Esophagus squamous epithelium (tissue), 5 donors: ENCODE measurements at places on chromosomes 2 and 18. TPM values are rescaled to one million over a fixed set of nuclear protein-coding genes. Genes with fewer than 3 reads are reported as not detected.

DNA sequence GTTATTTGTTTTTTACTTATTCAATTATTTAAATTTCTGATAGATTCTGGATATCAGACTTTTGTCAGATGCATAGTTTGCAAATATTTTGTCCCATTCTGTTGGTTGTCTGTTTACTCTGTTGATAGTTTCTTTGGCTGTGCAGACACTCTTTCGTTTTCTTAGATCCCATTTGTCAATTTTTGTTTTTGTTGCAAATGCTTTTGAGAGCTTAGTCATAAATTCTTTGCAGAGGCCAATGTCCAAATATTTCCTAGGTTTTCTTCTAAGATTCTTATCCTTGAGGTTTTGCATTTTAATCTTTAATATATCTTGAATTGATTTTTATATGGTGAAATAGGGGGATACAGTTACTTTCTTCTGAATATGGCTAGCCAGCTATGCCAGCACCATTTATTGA lies 112.7 kb upstream of the SESTD1 start:
- no peaks in the 10 kb centered on the region for H3K36me3 ChIP-seq
- H3K27me3 ChIP-seq, result no peaks in the 10 kb centered on the region
- no peak for DNase-seq
- no peaks in the 10 kb centered on the region for H3K4me1 ChIP-seq
- no peak overlapping the region for H3K4me3 ChIP-seq

- no peak overlapping the region for H3K27ac ChIP-seq
- no peak for DNase-seq
- H3K27me3 ChIP-seq, result no peaks in the 10 kb centered on the region
- peak overlapping the region; percentile 99 for H3K4me3 ChIP-seq
- peaks cover 23% of the 10 kb centered on the region for H3K4me1 ChIP-seq
These were observed 1.6 kb upstream of the SLC66A2 start for GRCh38 chr18:79952996-79953559.

DNA sequence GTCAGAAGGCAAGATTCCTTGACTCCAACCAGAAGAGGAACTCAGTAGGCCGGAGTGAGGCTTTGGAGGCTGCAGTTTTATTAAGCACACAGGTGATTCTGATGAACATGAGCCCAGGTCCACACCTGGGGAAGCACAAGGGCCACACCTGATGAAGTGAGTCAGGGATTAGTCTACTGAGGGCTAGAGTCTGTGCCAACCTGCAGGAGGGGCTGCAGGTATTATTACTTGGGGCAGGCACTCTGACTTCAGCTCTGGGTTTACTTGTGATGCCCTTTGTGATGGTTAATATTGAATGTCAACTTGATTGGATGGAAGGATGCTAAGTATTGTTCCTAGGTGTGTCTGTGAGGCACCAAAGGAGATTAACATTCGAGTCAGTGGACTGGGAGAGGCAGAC lies 75.2 kb upstream of the ZCCHC2 start:
- no peak for DNase-seq
- H3K36me3 ChIP-seq, result no peaks in the 10 kb centered on the region
- no peak overlapping the region for H3K4me3 ChIP-seq

DNA sequence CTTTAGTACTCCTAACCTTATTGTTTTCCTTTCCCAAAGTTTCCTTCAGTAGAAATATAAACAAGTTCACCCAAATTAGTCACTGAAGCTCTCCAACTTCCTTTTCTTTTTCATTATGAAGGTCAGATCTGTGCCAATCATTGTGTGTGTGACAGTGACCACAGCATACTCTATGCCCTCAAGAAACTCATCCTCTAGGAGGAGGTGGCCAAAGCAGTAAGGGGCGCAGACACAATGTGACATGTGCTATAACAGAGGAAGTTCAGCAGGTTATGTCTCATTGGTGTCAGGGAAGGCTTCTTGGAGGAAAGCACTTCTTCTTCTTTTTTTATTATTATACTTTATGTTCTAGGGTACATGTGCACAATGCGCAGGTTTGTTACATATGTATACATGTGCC lies 60.0 kb upstream of the PSME4 start:
- H3K27ac ChIP-seq, result no peak overlapping the region
- no peak for DNase-seq
- no peaks in the 10 kb centered on the region for H3K36me3 ChIP-seq
- H3K4me1 ChIP-seq, result peaks cover 4% of the 10 kb centered on the region

DNA sequence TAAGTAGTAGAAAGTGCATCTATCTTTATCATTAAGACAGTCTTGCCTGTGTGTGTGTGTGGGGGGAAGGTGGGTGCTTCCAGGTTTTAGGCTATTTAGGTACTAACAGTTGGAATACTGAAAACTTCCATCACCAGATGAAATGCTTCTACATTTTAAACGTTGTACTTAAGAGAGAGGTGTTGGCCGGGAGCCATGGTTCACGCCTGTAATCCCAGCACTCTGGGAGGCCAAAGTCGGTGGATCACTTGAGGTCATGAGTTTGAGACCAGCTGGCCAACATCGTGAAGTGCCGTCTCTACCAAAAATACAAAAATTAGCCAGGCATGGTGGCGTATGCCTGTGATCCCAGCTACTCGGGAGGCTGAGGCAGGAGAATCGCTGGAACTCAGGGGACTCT lies 4.0 kb downstream of the NETO1 start:
- H3K4me3 ChIP-seq, result no peak overlapping the region
- DNase-seq, result no peak
- no peaks in the 10 kb centered on the region for H3K36me3 ChIP-seq
- peaks cover 21% of the 10 kb centered on the region for H3K4me1 ChIP-seq
- H3K27ac ChIP-seq, result no peak overlapping the region

DNA sequence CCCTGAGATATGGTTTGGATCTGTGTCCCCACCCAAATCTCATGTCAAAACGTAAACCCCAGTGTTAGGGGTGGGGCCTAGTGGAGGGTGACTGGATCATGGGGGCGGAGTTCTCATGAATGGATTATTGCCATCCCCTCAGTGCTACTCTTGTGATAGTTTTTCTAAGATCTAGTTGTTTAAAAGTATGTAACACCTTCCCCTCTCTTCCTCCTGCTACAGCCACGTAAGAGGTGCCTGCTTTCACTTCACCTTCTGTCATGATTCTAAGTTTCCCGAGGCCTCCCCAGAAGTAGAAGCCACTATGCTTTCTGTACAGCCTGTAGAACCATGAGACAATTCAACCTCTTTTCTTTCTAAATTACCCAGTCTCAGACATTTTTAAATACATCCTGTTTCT lies 16.9 kb downstream of the PUM2 start:
- no peak overlapping the region for H3K27ac ChIP-seq
- DNase-seq, result no peak
- H3K4me3 ChIP-seq, result no peak overlapping the region
- no peaks in the 10 kb centered on the region for H3K36me3 ChIP-seq

- no peaks in the 10 kb centered on the region for H3K27me3 ChIP-seq
- H3K36me3 ChIP-seq, result no peaks in the 10 kb centered on the region
- H3K4me3 ChIP-seq, result no peak overlapping the region
- peaks cover 13% of the 10 kb centered on the region for H3K4me1 ChIP-seq
- no peak for DNase-seq
- H3K27ac ChIP-seq, result no peak overlapping the region
These were observed 185.9 kb upstream of the HAAO start for GRCh38 chr2:42978175-42978886.

GRCh38 chr2:207086136-207086535 lies 79.6 kb downstream of the KLF7 start:
- no peak overlapping the region for H3K4me3 ChIP-seq
- no peak overlapping the region for H3K27ac ChIP-seq
- no peaks in the 10 kb centered on the region for H3K27me3 ChIP-seq
- no peaks in the 10 kb centered on the region for H3K36me3 ChIP-seq

DNA sequence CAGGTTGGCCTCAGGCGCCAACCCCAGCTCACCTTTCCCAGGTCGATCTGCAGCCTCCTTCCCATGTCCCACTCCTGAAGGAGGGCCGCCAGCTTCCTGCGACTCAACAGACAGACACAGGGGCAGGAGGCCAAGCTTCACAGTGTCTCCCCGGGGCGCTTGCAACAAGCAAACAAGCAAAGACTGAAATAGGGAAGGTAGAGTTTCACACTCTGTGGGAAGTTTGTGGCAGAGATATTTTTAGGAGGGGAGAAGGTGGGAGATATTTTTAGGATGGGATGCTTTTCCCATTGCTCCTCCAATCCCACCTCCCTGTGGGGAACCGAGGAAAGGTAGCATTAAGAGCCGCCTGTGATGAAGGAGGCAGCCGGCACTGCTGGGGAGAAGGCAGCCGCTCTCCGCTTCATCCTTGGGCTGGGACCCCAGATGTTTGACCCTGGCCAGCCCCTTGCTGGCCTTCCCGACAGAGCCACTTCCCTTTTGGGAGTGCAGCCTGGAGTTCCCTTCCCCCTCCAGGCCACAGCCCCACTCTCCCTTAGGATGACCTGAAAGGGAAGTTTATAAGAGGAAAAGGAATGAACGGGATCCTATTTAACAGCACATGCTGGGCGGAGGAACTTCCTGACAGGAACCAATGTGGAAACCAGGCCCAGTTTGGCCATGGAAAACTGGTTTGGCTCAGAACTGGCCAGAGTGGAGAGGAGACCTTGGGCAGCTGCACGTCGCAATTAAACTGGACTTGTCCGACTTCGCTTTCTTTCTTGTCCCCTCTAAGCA lies 142.2 kb upstream of the SMAD2 start:
- peaks cover 18% of the 10 kb centered on the region for H3K36me3 ChIP-seq
- H3K4me1 ChIP-seq, result peaks cover 65% of the 10 kb centered on the region
- H3K27me3 ChIP-seq, result no peaks in the 10 kb centered on the region
- H3K27ac ChIP-seq, result peak overlapping the region; percentile 90

DNA sequence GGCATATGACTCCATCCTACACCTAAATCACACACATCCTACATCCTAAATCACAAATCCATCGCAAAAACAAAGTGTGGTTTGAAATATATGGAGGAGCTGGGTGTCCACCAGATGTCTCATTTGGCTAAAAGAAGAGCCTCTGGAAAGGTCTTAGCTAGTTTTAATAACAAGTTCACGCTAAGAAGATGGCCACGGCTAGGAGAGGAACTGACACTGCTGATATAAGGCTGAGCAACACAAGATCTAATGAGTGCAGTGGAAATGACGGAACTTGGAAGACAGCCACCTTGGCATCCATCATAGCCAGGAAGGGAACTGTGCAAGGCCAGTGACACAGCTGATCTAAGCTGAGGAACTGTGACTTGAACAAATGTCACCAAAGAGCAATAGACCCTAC lies 60.0 kb upstream of the AGAP1 start:
- H3K36me3 ChIP-seq, result no peaks in the 10 kb centered on the region
- no peaks in the 10 kb centered on the region for H3K27me3 ChIP-seq
- no peak overlapping the region for H3K27ac ChIP-seq
- no peak overlapping the region for H3K4me3 ChIP-seq
- peaks cover 13% of the 10 kb centered on the region for H3K4me1 ChIP-seq

GRCh38 chr2:80815259-80815658 lies 510.7 kb upstream of the LRRTM1 start:
- H3K4me1 ChIP-seq, result no peaks in the 10 kb centered on the region
- no peak for DNase-seq
- H3K27me3 ChIP-seq, result no peaks in the 10 kb centered on the region

DNA sequence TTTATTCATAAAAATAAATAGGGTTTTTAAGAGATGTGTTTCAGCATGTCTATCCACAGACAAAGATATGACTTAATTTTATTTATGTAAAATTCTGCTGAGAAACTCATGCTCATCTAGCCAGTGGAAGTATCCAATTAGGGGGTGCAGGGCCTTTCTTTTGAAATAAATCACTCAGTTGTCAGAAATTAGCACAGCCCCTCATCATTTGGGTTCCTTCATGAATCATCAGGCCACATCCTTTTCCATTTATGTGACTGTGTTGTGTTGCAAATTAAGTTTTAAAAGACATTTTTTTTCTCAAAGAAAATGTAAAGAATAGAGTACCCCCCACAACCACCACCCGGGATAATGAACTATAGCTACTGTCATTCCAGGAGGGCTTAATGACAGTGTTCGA lies 185.8 kb downstream of the NRP2 start:
- H3K4me1 ChIP-seq, result peaks cover 14% of the 10 kb centered on the region
- no peaks in the 10 kb centered on the region for H3K27me3 ChIP-seq
- no peak overlapping the region for H3K27ac ChIP-seq
- no peak overlapping the region for H3K4me3 ChIP-seq

GRCh38 chr2:149861034-149861433 lies 273.5 kb upstream of the MMADHC start:
- no peak for DNase-seq
- no peaks in the 10 kb centered on the region for H3K27me3 ChIP-seq
- H3K4me3 ChIP-seq, result no peak overlapping the region
- H3K36me3 ChIP-seq, result no peaks in the 10 kb centered on the region

GRCh38 chr2:67164771-67165522 lies 232.2 kb upstream of the ETAA1 start:
- H3K36me3 ChIP-seq, result no peaks in the 10 kb centered on the region
- no peak overlapping the region for H3K4me3 ChIP-seq
- no peak overlapping the region for H3K27ac ChIP-seq
- H3K4me1 ChIP-seq, result no peaks in the 10 kb centered on the region
- no peaks in the 10 kb centered on the region for H3K27me3 ChIP-seq

DNA sequence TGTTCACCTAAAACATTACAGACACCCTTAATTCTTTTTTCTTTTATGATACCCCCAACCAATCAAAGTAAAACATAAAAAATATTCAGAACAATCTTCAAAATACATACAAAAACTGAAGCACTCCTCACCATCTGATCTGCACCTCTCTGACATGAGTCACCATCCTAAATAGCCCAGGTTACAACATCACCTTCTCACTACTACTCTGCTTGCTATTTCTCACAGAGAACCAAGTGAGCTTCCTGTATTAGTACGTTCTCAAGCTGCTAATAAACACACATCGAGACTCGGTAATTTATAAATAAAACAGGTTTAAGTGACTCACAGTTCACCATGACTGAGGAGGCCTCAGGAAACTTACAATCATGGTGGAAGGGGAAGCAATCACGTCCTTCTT lies 183.5 kb downstream of the CBLN2 start:
- no peaks in the 10 kb centered on the region for H3K36me3 ChIP-seq
- H3K4me3 ChIP-seq, result no peak overlapping the region
- H3K27ac ChIP-seq, result no peak overlapping the region
- H3K27me3 ChIP-seq, result no peaks in the 10 kb centered on the region
- DNase-seq, result no peak

GRCh38 chr2:128613351-128613750 lies 294.7 kb upstream of the HS6ST1 start:
- no peaks in the 10 kb centered on the region for H3K4me1 ChIP-seq
- no peak overlapping the region for H3K27ac ChIP-seq
- DNase-seq, result no peak
- no peaks in the 10 kb centered on the region for H3K36me3 ChIP-seq
- no peak overlapping the region for H3K4me3 ChIP-seq

GRCh38 chr2:40431600-40431955 lies 20.3 kb downstream of the SLC8A1 start:
- no peak overlapping the region for H3K4me3 ChIP-seq
- peaks cover 24% of the 10 kb centered on the region for H3K4me1 ChIP-seq
- H3K36me3 ChIP-seq, result no peaks in the 10 kb centered on the region
- peak overlapping the region; percentile 2 for H3K27ac ChIP-seq
- no peaks in the 10 kb centered on the region for H3K27me3 ChIP-seq

GRCh38 chr18:3983351-3983969 lies 471.6 kb downstream of the DLGAP1 start:
- H3K4me1 ChIP-seq, result no peaks in the 10 kb centered on the region
- no peak for DNase-seq
- H3K4me3 ChIP-seq, result no peak overlapping the region
- H3K27me3 ChIP-seq, result no peaks in the 10 kb centered on the region

CRYBA2 gene
- not detected for total RNA-seq

SIX3 gene
- not detected for total RNA-seq

SERPINB11 gene
- total RNA-seq, result 2.1 TPM

SCN3A gene
- total RNA-seq, result 0.08 TPM

MPHOSPH10 gene
- 27.7 TPM for total RNA-seq

LRRTM1 gene
- not detected for total RNA-seq

FEV gene
- not detected for total RNA-seq

RTP5 gene
- total RNA-seq, result not detected

TLX2 gene
- total RNA-seq, result not detected

PDCD1 gene
- total RNA-seq, result 1.7 TPM

CDH7 gene
- total RNA-seq, result not detected
